Muscle of leg (tissue), 16 donors: ENCODE measurements at places on chromosomes 2 and 18.

GRCh38 chr2:156703642-156704041 is 267.5 kb downstream of the GPD2 start:
- no peaks in the 10 kb centered on the region for H3K36me3 ChIP-seq
- no peak overlapping the region for H3K27ac ChIP-seq
- H3K27me3 ChIP-seq: no peaks in the 10 kb centered on the region
- DNase-seq: peak; percentile 56
- peaks cover 4% of the 10 kb centered on the region for H3K4me1 ChIP-seq
- H3K4me3 ChIP-seq: no peak overlapping the region

DNA sequence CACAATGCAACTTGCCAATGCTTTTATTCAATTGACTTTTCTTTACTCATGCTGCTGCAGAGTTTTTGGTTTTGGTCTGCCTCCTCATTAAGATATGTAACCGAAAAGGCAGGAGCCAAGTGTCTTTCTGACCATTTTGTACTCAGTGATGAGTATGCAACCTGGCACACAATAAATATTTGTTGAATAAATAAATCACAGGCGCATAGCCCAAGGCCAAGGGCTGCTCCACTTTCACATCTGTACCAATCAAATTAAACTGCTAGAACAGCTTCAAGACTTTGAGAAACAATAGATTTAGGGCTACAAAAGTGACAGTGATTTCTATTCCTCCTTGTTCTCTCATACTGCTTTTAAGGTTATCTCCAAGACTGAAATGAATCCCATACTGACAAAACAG is 828.2 kb downstream of the RNF144A start:
- H3K27ac ChIP-seq: no peak overlapping the region
- no peaks in the 10 kb centered on the region for H3K27me3 ChIP-seq
- DNase-seq: no peak

DNA sequence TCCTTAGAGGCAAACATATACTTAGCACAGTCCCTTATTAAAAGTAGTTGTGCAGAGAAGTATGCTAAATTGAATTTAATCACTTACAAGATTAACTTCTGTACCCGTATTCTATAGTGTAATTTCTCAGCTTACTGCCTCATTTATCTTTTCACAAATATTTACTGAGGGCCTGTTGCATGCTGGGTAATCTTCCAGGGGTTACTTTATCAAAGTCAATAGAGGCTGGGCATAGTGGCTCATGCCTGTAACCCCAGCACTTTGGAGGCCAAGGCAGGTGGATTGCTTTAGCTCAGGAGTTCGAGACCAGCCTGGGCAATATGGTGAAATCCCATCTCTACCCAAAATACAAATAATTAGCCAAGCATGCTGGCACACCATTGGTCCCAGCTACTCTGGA is 111.7 kb upstream of the RAB27B start:
- no peak for DNase-seq
- H3K27me3 ChIP-seq: no peaks in the 10 kb centered on the region
- H3K4me3 ChIP-seq: no peak overlapping the region

DNA sequence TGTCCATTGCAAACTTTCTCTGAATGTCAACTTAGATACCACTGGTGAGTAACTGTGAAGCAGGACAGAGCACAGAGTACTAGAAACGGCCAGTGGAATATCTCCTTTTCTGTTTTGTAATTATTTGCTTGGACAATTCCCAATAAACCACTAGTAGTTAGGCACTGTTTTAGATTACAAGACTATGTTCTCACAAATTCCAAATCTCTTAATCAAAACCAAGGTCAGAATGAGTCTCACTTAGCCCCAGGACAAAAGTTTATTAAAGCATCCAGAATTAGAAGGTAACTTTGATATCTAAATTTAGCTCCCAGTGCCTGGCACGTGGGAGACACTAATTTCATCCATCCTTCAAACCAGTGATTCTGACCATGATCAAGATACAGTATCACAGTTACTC is 89.0 kb downstream of the ZNF521 start:
- H3K4me3 ChIP-seq: no peak overlapping the region
- H3K36me3 ChIP-seq: peaks cover 12% of the 10 kb centered on the region
- no peak for DNase-seq
- H3K4me1 ChIP-seq: no peaks in the 10 kb centered on the region
- no peak overlapping the region for H3K27ac ChIP-seq

DNA sequence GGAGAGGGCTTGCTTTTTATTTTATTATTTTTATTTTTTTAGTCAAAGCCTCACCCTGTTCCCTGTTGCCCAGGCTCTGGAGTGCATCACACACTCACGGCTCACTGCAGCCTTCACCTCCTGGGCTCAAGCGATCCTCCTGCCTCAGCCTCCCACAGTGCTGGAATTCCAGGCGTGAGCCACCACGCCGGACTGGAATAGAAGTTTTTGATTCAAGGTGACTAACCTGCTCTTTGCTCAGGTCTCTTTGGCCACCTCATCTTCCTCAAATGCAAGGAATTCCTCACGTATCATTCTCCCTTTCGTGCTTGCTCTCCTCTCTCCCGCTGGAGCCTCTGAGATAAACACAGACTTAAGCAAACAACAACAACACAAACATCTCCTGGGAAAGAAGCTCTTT is 636.8 kb downstream of the ADCYAP1 start:
- no peak overlapping the region for H3K4me3 ChIP-seq
- no peaks in the 10 kb centered on the region for H3K27me3 ChIP-seq
- H3K36me3 ChIP-seq: no peaks in the 10 kb centered on the region
- no peak overlapping the region for H3K27ac ChIP-seq
- DNase-seq: no peak

GRCh38 chr2:5725794-5726463 is 33.7 kb downstream of the SOX11 start:
- H3K4me1 ChIP-seq: peaks cover 6% of the 10 kb centered on the region
- no peaks in the 10 kb centered on the region for H3K36me3 ChIP-seq
- peak overlapping the region; percentile 80 for H3K27ac ChIP-seq
- no peaks in the 10 kb centered on the region for H3K27me3 ChIP-seq
- H3K4me3 ChIP-seq: peak overlapping the region; percentile 30

- H3K4me1 ChIP-seq: peaks cover 16% of the 10 kb centered on the region
- no peak for DNase-seq
- no peak overlapping the region for H3K27ac ChIP-seq
- no peak overlapping the region for H3K4me3 ChIP-seq
- H3K36me3 ChIP-seq: peaks cover 18% of the 10 kb centered on the region
Observed at GRCh38 chr2:73080321-73081131, 9.0 kb upstream of the SFXN5 start.

GRCh38 chr18:13235421-13235831 is 16.9 kb downstream of the LDLRAD4 start:
- H3K4me3 ChIP-seq: no peak overlapping the region
- no peaks in the 10 kb centered on the region for H3K36me3 ChIP-seq
- peaks cover 3% of the 10 kb centered on the region for H3K27me3 ChIP-seq
- H3K4me1 ChIP-seq: peaks cover 38% of the 10 kb centered on the region
- H3K27ac ChIP-seq: peak overlapping the region; percentile 90
- peak; percentile 88 for DNase-seq

DNA sequence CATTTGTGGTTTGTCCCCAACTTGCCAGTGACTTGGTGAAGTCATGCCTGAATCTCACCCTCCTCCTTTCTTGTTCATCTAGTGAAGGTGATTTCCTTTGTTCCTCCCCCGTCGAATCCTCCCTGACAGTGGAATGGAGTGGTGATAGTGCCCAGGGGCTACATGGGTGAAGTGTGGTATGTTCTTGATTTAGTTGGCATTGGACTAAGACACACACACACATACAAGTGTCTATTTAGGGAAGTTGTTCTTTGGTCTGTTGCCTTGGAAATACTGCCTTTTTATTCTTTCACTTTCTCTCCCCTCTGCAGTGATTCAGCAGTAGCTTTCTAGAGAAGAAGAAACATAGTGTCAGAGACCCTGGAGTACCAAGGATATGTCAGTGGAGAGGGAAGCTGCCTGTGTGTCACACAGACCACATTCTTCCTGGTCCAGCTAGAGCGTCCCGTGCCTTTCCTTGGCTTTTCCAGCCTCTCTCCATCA is 10.9 kb downstream of the INPP4A start:
- no peaks in the 10 kb centered on the region for H3K27me3 ChIP-seq
- peak; percentile 56 for DNase-seq
- peak overlapping the region; percentile 56 for H3K27ac ChIP-seq
